ENCODE measurements at places on chromosomes 7 and 10.

DNA sequence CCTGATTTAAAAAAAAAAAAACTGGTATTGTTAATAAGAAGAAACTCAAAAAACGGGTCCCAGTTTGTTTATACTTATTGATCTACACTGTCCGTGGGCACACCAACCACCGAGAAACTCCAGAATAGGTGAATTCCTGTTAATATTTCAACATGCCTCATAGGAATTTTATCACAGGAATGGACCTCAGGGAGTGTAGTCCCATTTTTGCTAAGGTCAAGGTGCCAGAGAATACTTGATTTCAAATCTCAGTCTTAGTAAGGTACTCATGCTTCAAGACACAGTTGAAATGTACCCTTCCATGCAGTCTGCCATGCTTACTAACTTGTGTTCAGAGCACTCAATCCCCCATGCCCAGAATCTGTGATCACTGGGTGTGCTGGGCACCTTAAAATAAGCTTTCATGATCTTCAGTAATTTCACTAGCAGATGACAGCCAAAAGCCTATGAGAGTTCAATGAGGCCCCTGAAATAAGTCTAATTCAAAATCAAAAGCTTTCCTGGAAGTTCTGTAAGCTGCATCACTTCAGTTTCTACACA is 385.7 kb downstream of the TNS3 start:
- no peak for DNase-seq

DNA sequence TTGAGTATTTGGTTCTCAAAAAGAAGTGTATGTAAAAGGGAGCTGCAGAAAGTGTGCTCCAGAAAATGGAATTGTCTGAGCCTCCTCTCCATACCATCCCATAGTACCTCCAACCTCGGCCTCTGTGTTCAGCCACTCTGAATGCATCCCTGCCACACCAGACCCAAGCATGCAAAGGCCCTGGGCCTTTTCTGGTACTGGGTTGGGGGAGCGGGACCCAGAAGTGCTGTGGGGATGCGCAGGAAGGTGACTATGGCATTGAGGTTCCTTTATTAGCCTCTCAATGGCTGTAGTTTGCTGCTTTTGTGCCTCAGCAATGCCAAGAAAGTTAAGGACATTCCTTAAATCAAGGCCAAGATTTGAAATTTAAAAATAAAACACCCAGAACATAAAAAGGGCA is 2.1 kb upstream of the KCNMA1 start:
- DNase-seq = no peak

DNA sequence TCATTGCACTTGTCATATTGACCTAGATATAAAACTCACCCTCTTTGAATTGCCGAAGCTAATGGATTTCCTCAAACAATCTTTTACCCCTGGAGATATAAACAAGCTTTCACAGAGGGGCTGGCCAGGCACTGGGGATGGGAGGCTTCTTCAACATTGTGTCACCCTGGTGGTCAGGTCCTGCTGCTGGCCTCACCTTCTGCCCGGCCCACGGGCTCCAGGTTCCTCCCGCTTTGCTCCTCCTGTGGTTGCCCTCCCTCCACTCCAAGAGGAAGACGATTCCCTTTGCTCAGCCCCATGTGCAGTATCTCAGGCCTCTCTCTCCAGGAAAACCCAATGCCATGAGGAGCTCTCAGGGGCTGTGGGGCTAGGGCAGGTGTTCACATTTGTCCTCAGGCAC is 118.1 kb upstream of the ADCY1 start:
- no peak for DNase-seq

GRCh38 chr7:15972862-15973275 is 286.4 kb upstream of the MEOX2 start:
- peak; percentile 61 for DNase-seq

DNA sequence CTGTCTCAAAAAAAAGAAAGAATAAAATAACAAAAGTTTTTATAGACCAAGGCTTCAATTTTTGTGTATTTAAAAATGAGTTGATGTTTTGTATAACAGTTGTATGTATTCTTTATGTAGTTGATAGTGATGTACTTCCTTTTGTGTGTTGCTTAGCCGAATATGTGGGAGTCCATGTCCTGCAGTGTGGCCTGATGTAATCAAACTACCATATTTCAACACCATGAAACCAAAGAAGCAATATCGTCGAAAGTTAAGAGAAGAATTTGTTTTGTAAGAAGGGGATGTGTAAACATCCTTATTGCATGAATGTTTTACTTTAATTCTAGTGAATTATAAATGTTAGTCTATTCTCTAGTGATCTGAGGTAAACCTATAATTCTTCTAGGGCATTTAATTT is 56.6 kb downstream of the MPLKIP start:
- no peak for DNase-seq

Measured in fibroblast of skin of scalp (primary cell).